ENCODE measurements at places on chromosomes 12 and 14.

GRCh38 chr12:68028647-68029046 is 39.4 kb downstream of the IFNG-AS1 start:
- no peak for DNase-seq

DNA sequence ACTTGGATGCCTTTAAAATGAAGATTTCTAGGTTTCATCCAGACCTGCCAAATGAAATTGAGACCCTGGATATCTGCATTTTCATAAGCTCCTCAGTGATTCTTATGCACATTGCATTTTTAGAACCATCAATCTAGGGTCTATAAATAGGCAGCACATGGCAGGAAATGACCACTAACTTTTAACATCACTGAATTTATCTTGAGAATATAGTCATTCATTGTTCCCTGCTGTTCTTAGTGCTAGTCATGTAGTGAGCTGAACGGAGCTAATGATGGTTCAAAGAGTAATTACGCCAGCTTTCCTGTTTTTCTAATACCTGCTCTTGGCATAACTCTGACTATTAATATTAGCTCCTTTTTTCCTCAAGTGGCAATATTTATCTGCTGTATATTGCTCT is 91.6 kb downstream of the TPH2 start:
- no peak for DNase-seq

- no peak for DNase-seq
Observed at GRCh38 chr14:87998482-87998881, 5.5 kb upstream of the GALC start.

DNA sequence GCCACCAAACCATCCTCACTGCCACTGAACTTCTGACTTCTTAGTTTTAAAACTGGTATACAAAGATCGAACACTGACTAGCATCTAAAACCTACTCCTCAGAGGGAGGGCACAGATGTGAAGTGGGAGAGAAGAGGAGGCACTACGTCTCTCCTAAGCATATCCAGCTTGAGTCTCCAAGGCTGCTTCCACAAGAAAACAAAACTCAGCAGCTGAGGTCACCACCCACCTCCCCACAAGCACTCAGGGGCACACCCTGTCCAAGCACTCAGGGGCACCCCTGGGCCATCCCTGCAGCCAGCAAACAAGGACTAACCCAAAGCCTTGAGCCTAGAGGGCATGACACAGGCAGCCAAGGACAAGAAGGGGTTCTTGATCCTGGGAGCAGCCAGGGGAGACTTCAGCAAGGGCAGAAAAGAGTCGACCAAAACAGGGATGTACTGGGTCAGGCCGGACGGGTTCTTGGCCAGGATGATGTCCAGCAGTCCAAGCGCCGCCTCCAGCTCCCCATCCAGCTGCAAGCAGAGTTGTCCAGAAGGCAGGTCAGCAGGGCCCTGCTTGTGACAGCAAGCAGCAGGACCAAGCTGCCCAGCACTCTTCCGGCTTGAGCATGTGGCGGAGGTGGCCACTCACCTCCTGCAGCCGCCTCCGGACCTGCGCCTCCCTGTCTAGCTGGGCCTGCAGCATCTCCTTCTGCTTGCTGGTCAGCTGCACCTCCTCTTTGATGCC is 34.8 kb downstream of the GCN1 start:
- DNase-seq: no peak

- DNase-seq: no peak
Observed at GRCh38 chr14:90836692-90837063, 20.4 kb upstream of the TTC7B start.

DNA sequence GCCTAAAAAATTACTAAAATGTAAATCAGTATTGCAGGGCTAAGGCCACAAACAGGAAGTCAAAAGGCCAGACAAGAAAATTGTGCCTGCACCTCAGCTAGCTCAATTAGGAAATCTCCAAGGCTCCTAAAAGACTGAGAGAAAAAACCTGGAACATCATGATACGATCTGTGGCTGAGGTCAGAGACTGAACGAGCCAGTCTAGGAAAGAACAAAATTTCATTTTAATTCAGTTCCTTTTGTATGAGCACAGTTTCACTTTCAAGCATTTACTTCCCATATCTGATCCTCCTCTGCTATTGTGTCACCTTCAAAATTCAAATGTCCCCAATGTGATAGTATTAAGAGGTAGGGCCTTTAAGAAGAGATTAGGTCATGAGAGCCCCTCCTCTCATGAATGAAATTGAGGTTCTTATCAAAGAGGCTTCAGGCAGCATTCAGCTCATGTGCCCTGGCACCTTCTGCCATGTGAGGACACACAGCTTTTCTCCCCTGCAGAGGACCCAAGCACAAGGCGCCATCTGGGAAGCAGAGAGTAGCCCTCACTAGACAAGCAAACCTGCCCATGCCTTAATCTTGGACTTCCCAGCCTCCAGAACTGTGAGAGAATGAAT is 14.8 kb downstream of the PRKAB1 start:
- no peak for DNase-seq

- DNase-seq: no peak
Observed at GRCh38 chr12:131177599-131177998, 223.9 kb downstream of the ADGRD1 start.

DNA sequence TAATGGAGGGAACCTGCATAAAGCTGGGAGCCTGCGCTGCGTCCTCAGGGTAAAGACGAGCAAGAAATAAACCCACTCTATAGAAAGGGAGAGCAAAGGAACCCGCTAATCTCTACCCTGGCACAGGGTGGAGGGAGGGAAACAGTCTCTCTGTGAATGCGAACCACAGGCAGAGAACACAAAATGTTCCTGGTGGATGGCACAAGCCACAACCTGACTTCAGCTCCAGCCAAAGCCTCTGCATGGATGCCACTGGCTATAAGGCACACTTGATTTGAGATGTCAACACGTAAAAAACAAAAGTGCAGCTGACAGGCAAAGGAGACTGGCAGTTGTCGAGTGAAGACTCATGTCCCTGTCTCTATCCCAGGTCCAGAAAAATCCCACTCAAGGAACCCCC is 32.4 kb downstream of the CHGA start:
- DNase-seq: no peak

DNA sequence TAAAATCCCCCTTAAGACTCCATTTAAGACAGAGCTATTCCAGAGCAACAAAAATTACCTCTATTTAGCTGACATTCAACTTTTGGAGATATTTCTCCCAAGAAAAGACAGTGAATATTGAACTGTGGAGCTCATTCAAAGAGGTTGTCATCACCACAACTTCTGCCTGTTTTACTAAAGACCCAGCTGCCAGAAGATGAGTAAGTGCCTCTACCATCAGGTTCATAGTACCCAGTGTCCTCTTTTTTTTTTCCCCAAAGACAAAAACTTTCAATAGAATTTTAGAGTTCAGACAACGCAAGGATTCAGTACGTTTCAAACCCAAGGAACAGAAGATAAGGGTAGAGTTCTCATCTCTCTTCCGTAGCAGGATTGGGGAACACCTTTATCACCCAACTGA is 461.3 kb downstream of the BCAT1 start:
- DNase-seq: no peak

DNA sequence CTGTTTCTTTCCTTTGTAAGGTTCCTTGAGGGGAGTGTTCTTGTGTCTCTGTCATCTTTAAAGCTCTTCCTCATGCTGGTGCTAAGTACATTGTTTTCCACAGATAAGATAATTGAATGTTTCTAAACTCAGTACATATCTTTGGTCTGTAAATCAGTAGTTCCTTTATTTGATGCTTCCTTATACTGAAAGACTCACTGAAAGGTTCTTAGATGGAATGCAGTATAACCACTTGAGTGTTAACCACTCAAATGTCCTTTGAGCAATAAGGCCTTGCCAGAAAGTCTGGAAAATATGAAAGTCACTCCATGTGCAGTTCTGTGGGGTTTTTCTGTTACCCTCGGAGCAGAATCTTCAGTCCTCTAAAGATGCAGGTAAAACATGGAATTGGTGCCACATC is 23.0 kb upstream of the RNU6-8 start:
- no peak for DNase-seq

DNA sequence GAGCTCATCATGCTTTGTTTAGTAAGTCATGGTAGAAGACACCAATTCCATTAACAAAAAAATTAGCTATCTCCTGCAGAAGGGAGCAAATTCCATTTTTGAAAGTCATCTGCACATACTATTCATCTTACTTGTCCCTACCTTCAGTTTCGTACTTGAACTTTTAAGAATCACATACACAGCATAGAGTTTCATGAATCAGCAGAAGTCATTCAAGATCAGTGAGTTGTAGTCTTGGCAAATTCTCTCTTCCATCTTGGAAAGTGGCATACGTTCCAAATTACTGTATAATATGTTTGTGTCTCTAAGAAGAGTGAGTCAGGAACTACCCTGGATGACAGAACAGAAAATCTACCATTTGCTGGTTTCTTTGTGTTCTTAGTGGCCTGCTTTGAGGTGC is 14.1 kb downstream of the VRK1 start:
- DNase-seq: no peak

GRCh38 chr12:102643879-102644575 is 163.7 kb upstream of the IGF1 start:
- no peak for DNase-seq

DNA sequence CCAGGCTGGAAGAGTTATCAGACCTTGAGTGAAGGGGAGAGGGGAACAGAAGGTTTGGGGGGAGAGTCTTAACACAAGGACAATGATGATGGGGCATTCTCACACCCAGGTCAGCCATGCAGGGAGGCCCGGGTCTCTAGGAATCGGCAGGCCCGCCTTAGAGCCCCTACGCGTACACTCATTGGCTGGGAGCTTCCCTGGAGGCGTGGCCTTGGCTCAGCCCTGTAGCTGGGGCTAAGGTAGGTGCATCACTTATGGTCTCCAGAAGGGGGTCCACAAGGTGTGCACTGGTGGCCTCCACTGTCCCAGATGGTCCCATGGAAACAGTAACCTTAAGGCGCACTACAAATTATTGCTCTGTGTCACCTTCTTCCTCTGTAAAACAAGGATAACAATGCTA is 660.1 kb downstream of the MED13L start:
- DNase-seq: no peak

GRCh38 chr14:26621807-26622560 is 24.2 kb upstream of the NOVA1 start:
- DNase-seq: no peak

DNA sequence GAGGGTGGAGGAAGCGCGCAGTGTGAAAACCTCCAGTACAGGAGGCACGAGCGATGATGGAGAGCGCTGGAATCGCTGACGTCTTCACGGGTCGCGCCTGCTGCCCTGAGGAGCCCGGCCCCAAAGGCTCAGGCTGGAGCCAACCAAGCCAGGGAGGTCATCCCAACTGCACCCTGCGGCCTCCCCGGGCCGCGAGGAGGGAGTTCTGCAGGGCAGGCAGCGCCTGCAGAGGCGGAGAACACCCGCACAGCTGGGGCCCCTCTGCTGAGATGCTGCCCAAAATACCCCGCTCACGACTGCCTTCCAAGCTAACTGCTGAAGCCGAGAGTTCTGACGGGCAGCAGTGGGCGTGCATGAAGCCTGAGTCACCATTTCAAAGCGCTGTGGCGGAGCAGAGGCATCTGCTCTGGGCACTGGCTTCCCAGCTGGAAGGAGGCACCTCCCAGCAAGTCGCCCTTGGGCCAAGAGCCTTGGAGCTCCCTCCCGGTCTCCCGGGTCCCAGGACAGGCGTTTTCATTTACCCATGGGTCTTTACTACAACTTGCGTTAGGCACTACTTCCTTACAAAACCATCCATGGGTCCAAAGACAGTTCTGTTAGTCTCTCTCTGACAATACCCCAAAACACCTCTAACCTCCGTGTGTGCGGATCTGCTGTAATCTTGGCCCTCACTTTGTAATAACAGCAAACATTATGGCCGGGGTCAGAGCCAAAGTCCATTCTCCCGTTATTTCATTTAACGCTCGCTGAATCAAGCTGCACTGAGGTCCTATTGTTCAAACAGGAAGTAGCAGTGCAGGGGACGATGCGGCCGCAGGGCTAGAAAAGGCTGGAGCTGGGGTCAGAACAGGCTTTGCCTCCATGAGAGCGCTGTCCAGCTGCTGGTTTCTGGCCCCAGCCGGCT is 60.1 kb upstream of the RIMBP2 start:
- no peak for DNase-seq

DNA sequence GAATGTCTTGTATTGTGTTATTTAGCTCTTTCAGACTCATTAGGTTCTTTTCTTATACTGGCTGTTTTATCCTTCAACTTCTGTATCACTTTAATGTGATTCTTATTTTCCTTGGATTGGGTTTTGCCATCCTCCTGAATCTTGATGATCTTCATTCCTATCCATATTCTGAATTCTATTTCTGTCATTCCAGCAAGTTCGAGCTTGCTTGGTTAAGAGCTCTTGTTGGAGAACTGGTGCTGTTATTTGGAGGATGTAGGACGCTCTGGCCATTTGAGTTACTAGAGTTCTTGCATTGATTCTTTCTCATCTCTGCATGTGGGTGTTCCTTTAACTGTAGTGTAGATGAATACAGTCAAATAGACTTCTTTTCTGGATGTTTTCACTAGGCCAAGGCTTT is 142.3 kb upstream of the SLC38A2 start:
- no peak for DNase-seq

DNA sequence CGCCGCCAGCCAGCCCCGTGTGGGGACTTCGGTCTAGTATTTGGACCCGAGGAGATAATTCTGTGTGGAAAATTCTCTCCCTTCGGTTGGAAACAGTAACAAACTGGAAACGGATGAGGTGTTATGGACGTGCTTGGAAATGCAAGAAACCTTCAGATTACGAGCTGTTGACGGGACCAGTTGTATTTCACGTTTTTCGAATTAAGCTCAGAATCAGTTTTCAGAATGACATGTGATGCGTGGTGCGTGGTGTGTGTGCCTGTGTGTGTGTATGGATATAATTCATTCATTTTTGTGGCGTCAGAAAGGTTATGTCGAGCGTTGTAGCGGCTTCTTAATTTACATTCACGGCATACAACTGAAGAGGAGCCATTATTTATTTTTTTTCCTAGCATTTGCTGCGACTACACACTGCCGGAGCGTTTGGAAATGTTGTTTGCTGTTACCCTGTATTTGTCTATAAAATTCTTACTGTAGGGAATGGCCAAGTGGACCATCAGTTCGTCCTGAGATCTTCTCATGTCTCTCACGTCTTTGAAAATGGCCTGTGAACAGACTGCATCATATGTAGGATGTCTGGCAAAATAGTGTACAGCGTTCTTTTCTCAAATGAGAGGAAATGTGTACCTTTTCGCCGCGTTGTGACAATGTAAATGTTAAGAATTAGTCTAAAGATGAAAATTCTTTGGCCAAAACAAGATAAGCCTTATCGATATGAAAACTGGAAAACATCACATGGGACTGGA is 1.3 kb downstream of the TRAF3 start:
- no peak for DNase-seq

GRCh38 chr12:67920413-67920812 is 68.8 kb upstream of the IFNG-AS1 start:
- DNase-seq: no peak

DNA sequence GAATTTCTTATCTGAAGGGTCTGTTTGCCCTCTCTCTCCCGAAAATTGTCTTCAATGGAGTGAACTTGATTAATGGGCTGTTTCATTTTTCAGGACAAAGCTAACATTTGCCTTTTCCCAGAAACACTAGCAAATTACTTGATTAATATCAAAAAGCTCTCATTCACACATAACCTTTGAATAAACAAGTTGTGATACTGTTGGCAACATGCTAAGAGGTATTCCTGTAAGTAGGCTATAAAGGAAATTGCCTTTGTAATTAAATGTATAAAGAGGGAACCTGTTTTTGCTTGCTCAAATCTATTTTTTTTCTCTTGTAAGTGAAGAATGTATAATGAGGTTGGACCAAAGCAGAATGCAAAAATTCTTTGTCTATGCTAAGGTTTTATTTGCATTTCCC is 457.2 kb downstream of the TMTC2 start:
- no peak for DNase-seq

GRCh38 chr12:109611223-109611622 is 37.6 kb downstream of the MVK start:
- no peak for DNase-seq

Data from hematopoietic multipotent progenitor cell treated with erythropoietin and hydrocortisone succinate and interleukin-3 and kit ligand, for 17 days (in vitro differentiated cells).